ENCODE measurements at places on chromosomes 11 and 22. TPM values are rescaled to one million over a fixed set of nuclear protein-coding genes. Genes with fewer than 3 reads are reported as not detected.

YPEL1 gene
- 9.8 TPM for total RNA-seq

FAT3 gene
- not detected for total RNA-seq

GRCh38 chr11:37511425-37511933 is 913.4 kb upstream of the RAG2 start:
- no peak for DNase-seq

DNA sequence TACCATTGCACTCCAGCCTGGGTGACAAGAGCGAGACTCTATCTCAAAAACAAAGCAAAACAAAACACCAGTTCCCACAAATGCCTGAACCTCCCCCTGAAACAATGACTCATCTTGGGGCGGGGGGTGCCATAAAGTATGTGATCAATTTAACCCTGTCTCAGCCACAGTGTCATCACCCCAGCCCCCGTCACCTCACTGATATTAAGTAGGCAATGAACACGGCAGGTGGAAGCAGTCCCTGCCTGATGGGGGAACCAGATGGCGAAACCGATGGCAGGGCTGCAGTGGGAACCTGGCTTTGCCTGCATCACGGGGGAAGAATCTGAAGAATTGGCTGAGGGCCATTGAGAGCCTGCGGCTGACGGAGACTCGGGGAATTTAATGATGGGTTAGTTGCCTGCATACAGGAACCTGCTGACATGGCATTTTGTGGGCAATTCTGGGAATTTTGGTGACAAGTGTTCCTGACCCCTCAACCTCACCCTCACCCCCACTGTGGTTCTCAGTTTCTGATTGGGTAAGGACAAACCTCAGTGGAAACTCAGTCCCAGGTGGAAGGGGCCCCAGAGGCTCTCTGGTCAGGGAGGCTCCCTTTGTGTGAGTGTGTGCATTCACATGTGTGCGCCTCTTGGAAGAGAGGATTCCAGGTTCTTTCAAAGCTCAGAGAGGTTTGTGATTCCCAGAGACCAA is 39.1 kb upstream of the SHISAL1 start:
- no peak for DNase-seq

DNA sequence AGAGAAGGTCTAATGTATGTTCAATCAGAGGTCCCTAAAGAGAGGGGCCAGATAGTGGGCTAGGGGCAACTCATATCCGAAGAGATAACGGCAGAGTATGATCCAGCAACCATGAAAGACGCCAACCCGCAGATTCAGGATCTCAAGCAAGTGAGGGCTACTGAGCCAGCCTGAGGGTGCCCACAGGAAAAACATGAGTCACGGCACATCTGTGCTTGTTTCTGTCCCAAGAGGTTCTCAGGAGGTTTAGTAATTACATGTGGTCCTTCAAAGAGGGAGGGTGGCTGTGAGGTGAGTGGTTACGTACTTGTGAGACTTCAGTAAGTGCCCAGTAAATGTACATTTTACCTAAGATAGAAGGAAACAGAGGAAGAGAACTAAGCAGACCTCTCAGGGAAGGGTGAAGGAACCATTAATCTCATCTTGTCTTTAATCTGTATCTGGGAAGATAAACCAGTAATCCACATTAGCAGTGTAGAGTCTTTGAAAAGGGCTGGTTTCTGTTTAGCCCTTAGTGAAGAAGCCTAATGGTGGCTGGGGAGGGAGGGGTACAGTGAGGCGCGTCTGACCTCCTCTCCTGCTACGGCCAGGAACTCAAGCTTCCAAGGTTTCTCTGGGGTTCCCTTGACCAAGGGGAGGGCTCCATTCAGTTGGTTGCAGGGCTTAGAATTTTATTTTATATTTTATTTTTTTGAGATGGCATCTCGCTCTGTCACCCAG is 10.2 kb downstream of the SIRT3 start:
- DNase-seq, result no peak

DNA sequence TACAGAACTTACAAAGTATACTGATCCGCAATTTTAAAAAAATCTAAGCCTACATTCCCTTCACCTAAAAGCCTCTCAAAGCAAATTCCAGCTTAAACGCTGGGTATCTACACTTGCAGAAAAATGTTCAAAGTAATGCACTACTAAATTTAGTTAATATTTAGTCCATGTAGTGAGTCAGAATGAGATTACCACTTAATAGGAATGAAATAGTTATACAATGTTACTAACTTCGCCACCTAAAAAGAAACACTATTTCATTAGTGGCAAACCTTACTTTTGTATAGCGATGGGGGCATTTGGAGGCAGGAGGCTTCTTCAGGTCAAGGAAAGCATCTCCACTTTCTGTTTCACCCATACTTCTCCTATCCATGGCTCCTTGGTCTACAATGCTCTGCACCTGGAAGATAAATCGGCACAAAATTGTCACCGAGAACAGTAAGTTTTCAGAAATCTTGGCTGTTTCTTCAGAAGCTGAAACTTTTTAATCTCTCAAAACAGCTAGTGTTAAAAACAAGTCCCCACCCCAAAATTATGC is 1.2 kb downstream of the EIF4ENIF1 start:
- DNase-seq, result no peak

All from CD4-positive, alpha-beta memory T cell (primary cell).